Stimulated activated effector memory CD8-positive, alpha-beta T cell treated with anti-CD3 and anti-CD28 coated beads, Interleukin-12 subunit alpha, Interleukin-12 subunit beta, amount 100 ng/mL, for 72 hours (primary cell): ENCODE measurements at places on chromosomes 16 and 17.

DNA sequence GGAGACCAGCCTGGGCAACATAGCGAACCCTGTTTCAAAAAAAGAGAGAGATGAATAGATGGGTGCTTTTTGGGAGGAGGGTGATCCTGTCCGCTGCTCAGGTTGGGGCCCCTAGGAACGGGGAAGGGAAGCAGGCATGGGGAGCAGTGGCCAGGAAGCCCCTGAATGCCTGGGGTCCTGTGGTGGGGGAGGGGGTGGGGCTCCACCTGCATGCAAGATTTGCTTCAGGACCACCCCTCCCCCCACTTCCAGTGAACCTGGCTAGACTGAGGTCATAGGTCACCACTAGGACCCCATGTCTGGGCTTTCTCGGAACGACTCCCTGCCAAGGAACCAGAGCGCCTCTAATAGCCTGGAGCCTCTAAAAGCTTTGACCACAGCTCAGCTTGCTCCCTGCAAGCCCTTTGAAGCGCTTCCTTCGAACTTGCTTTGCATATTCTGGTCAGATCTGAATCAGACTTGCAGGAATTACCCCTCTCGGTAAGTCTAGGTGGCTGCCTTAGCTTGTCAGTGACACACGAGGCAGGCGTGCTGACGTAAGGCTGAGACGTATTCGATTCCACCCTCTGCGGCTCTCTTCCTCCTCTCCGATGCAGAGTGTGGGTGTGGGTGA is 3.7 kb downstream of the SOCS3 start:
- DNase-seq = peak; percentile 62

GRCh38 chr17:46118964-46119363 is 74.3 kb downstream of the KANSL1 start:
- no peak for DNase-seq

DNA sequence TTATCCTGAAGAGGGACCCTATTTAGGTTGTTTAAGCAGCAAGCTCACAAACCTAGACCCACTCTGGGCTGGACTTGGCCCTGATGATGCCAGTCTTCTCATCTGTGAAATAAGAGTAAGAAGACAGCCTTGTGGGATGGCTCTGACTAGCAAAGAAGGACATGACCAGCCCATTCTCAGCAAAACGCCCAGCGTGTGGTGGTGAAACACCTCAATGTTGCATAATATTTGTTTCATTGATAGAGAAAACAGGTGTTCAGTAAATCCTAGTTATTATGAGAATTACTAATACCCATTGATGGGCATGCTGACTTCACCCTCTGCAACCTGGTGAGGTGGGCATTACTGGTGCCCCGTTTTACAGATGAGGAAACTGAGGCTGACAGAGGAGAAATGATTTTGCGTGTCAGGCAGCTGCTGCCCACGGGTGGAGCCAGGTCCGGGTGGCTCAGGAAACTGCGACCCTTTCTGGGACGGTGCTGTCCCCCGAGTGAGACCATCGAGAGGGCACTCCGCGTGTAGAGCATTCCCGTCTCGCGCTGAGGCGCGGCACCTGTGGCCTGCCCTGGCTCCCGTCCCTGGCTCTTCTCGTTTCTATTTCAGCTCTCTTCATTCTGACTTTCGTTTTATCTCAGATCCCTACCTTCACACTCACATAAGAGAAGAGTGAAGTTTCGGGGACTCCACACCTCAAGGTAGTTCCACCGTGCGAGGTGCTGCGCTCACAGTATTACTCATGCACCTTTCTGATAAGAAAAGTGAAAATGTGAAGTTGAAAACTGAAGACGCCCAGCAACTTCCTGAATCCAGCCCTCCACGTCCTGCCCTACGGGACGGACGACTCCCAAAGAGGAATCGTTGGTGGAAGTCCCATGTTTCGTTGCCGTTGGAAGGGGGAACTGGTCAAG is 48.5 kb downstream of the IRF8 start:
- no peak for DNase-seq

- DNase-seq = no peak
These were observed 224 bp upstream of the NHERF1 start for GRCh38 chr17:74748279-74748528.

DNA sequence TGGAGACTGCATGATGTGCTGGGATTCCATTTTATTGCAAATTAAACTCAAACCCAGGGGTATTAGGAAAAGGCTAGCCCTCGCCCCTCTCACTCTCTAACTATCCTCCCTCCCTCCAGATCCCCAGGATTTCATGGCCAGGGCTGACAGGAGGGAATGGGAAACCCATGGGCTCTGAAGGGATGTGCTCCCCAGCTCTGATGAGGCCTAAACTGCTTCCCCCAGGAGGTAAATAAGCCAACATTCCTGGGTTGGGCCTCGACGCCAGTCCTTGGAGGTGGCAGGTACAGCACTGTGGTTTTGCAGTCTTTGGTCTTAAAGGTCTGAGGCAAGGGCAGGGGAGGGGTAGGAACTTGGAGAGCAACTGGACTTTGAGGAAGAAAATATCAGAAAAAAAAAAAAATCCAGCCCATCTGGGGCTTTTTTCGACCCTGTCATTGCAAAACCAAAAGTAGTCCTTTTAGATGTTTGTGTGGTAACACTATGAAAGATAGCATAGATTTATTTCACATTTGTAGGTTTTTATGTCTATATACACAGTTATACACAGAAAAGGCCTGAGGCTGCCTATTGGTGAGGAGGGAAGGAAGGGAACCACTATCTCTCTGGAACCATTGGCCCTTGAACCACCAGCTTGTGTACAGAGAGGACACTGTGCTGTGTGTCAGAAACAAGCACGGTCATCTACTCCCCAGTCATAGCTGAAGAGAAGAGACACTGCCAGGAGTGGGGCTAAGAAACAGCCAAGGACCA is 12.0 kb downstream of the C17orf113 start:
- DNase-seq = no peak
